ENCODE measurements at places on chromosomes 6 and 20.

GRCh38 chr6:88455317-88455716 is 289.2 kb upstream of the CNR1 start:
- no peak for DNase-seq

DNA sequence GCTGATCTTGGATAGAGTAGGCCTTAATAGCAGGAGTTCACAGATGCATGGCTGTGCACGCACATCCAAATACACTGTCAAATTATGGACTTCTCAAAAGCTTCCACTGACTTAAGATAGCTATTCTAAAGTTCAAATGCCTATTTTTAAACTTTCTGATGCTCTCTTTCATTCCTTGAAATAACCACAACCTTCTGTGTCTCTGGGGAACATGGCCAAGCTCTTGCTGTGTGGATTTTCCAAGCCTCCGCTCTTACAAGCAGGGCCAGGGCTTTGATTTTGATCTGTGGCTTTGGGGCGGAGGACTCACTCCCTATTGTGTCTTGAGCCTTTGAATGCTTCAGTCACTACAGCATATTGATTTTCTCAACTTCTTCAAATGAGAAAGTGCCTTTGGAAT is 35.7 kb upstream of the SNRPB2 start:
- no peak for DNase-seq

GRCh38 chr6:120392941-120393340 is 941.3 kb downstream of the TBC1D32 start:
- no peak for DNase-seq

GRCh38 chr6:145076115-145076841 is 659.0 kb downstream of the EPM2A start:
- DNase-seq: no peak

GRCh38 chr6:15518057-15518456 is 144.8 kb downstream of the DTNBP1 start:
- no peak for DNase-seq

GRCh38 chr20:61572789-61573188 is 320.7 kb downstream of the CDH4 start:
- DNase-seq: no peak

GRCh38 chr6:125512621-125513020 is 210.9 kb upstream of the HDDC2 start:
- DNase-seq: no peak

DNA sequence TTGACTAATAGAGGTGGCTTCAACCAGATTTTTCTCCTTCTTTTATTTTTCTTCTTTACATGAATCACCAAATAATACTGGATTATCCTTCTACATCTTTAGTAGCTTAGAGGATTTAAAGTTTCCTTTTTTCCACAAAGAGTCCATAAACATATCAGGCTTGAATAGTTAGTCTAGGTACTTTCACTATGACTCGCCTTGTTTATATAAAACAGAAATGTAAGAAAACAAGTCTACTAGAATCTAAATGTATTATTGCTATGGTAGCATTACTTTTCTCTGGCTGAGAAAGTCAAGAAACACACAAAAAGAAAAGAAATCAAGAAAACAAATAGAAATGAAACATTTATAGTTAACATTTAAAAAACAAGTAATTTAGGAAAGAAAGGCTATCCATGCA is 215.2 kb downstream of the PTPRK start:
- peak; percentile 3 for DNase-seq

DNA sequence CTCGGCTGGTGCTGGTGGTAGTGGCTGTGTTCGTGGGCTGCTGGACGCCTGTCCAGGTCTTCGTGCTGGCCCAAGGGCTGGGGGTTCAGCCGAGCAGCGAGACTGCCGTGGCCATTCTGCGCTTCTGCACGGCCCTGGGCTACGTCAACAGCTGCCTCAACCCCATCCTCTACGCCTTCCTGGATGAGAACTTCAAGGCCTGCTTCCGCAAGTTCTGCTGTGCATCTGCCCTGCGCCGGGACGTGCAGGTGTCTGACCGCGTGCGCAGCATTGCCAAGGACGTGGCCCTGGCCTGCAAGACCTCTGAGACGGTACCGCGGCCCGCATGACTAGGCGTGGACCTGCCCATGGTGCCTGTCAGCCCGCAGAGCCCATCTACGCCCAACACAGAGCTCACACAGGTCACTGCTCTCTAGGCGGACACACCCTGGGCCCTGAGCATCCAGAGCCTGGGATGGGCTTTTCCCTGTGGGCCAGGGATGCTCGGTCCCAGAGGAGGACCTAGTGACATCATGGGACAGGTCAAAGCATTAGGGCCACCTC is 8.8 kb downstream of the NPBWR2 start:
- DNase-seq: no peak

DNA sequence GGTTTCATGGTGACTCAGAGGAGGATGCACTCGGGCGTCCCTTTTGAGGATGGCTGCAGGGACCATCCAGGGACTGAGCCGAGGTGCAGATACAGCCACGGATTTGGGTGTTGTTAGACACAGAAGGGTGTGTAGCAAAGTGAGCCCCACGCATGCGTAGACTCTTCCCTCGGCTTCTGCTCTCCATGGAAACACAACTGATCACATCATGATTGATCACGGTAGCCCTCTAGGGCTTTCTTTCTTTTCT is 606 bp upstream of the ULBP1 start:
- no peak for DNase-seq

GRCh38 chr20:44728801-44729443 is 13.8 kb downstream of the CCN5 start:
- DNase-seq: peak; percentile 85

DNA sequence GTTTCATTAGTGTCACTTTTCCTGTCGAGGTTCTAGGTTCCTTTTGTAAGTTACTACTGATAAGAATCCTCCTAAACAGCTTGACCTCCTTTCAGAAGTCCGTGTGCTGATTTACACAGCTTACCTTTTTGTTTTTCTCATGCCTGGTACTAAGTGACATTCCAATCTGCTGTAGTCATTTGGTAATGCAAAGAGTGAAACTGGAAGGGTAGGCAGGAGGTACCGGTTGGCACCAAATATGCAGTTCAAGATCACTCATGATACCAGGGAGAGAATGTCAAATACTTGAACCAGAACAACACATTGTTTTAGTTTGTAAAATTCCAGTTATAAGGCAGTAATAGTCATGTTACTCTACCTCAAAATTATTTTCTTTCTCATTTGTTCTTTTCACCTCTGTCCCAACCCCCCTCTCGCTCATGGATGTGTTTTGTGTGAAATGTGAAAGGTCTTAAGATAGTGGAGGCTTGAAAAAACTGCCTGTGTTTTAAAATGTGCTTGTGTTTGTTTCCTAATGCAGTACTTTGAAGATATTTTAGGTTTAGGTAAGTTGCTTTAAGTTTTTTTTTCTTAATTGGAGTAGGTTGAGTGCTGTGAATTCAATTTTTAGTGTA is 23.2 kb downstream of the AFDN start:
- DNase-seq: no peak

GRCh38 chr20:2799688-2800520 is 523 bp downstream of the CPXM1 start:
- no peak for DNase-seq

DNA sequence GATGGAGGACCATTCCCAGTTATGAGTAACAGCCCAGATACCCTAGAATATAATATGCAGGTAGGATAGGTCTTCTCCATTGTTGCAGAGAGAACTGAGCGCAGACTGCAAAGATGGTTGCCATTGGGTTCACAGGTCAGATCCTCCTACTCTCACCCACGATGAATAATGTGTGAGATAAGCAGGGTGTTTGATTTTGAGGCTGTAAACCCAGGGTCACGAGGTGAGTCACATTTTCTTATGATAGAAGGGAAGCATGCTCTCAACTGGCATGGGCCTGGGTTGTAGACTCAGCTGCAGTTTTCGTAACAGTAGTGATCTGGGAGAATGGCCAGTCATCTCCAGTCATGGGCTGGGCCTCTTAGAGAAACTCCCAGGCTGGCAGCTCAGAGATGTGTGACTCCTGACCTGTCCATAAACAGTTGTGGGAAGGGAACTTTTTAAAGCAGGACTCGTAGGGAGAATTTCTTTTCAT is 74.2 kb downstream of the CD164 start:
- peak; percentile 42 for DNase-seq

DNA sequence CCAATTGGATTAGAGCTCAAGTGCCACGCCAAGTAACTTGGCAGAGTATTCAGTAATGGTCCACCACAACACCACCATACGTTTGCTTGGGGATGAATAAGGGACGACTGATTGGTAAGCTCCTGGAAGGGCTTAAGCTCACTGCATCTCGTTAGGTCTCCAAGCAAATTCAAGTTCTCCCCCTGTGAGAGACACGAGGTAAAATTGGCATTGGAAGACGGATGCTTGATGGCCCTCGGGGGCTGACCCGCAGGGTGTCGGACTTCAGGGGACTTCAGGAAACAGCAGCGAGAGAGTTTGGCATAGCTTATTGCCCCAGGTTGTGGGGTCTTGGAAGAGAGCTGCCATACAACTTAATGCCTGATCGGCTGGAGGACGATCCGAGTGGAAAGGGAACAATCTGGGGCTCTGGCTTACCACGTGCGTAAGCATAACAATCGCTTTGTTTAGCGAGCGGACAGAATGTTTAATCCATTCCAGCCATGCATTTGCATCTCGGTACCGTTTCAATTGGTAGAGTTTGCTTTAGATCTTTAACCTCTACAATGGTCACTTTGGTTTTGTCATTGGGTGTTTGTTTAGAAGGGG is 4.8 kb upstream of the ZNFX1 start:
- DNase-seq: no peak

DNA sequence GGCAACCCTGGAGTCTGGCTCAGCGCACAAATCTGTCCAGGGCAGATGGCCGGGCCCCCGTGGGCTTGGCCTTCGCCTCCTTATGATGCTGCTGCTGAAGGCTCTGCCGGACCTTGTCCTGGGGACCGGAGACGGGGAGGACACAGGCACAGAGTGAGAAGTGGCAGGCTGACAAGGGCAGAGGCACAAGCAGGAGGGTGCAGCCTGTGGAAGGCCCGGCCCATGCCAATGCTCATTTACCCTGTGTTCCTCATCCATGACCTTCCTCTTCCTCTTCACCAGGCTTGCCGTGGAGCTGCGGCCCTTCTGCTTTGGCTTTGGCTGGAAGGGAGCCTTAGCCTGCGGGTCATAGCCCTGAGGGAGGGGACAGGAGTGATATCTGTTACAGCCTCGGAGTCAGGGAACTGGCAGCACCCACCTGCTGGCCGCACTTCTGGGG is 2.4 kb downstream of the B3GALT4 start:
- no peak for DNase-seq

- peak; percentile 81 for DNase-seq
These were observed 1.0 kb downstream of the CCN2 start for GRCh38 chr6:131949909-131950766.

DNA sequence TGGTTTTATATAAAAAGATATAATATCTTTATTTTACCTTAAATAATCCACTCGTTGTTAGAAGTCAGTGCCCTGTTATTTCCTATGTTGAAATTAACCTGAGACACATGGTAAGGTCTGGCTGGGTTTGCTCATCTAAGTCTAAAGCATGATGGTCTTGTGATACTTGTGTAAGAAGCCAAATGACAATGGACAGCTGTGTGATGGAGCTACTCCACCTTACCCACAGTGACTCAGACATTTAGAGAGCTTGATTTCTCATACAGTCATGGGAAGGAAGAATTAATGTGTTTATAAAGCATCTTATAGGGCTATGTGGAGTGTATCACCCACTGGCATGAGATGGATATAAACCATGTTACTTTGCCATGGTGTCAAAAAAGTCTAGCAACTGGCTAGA is 11.7 kb downstream of the CTCFL start:
- no peak for DNase-seq

- DNase-seq: no peak
These were observed 24.4 kb upstream of the SLC17A3 start for GRCh38 chr6:25898289-25898977.

GRCh38 chr20:23668477-23668951 is 20.3 kb downstream of the CST4 start:
- DNase-seq: no peak

DNA sequence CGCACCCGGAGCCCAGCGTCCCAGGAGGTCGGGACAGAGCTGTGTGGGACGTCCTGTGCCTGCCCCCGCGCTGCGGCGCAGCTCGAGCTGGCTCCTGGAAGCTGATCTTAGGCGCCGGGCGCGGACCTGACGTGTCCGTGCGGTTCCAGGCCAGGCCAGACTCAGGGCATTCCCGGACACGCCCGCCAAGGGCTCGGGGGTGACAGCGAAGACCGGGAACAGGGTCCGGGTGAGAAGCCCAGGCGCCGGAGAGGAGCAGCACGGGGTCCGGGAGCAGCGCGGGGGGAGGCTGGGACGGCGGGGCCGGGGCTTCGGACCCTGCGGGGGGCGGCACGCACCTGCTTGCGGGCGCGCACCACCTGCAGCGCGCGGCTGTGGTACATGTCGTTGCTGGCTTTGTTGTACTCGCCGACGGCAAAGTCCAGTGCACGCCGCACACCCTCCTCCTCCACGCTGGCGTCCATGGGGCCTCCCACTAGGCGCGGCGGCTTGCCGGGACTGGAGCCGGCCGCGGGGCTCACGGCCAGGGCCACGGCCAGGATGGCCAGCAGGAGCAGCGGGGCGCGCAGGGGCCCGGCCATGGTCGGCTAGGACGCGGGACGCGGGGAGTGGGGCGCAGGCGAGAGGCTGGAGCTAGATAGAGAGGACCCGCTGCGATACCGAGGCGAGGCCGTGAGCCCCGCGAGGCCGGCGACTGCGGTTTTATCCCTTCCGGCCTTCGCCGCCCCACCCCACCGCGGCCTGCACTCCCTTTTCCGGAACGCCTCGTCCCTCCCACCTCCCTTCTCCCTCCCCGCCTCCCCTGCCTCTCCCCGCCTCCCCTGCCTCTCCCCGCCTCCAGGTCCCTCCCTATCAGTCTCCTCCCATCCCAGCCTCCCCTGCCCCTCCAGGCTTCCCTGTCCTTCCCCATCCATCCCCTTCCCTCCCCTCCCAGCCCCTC is at the start of gene CST3:
TSS of gene CST3 (minus strand) at position 674 of the 940 bp plus-strand sequence. CDS start at position 581, 93 bp downstream.
- peak; percentile 38 for DNase-seq

DNA sequence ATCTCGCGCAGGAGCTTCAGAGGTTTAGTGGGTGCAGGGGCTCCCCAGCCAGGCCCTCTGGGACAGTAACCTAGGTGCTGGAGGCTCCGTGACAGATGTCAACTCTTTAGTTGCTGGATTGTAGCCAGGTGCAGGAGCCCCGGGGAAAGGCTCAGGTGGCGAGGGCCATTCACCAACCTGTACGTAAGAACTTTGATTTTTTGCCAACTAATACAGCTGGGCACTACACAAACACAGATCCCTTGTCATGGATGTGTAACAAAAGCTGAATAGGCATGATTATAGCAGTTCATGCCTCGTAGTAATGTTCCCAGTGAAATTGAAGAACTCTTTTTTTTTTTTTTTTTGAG is 82.6 kb downstream of the CDC5L start:
- DNase-seq: no peak

- DNase-seq: no peak
These were observed 5.1 kb downstream of the VNN1 start for GRCh38 chr6:132708771-132709170.

DNA sequence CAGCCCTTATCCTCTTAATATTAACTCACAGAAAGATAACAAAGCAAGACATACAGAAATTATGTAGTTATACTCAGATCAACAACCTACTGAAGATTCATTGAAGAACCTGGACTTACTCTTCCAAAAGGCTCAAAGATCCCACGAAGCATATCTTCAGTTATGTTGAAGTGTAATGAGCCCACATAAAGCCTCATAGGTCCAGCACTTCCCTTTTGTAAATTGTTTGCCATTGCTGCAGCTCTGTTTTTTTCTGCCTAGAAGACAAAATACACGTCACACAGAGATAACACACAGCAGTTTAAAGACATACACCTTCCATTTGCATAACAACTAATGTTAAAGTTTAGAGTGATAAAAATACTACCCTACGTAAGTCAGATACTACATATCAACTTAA is 20.4 kb downstream of the RBM39 start:
- DNase-seq: no peak
